ENCODE measurements at places on chromosomes 16 and 17. TPM values are rescaled to one million over a fixed set of nuclear protein-coding genes. Genes with fewer than 3 reads are reported as not detected.

- DNase-seq = no peak
Measured at GRCh38 chr16:20952139-20952920, 51.8 kb downstream of the LYRM1 start.

DNA sequence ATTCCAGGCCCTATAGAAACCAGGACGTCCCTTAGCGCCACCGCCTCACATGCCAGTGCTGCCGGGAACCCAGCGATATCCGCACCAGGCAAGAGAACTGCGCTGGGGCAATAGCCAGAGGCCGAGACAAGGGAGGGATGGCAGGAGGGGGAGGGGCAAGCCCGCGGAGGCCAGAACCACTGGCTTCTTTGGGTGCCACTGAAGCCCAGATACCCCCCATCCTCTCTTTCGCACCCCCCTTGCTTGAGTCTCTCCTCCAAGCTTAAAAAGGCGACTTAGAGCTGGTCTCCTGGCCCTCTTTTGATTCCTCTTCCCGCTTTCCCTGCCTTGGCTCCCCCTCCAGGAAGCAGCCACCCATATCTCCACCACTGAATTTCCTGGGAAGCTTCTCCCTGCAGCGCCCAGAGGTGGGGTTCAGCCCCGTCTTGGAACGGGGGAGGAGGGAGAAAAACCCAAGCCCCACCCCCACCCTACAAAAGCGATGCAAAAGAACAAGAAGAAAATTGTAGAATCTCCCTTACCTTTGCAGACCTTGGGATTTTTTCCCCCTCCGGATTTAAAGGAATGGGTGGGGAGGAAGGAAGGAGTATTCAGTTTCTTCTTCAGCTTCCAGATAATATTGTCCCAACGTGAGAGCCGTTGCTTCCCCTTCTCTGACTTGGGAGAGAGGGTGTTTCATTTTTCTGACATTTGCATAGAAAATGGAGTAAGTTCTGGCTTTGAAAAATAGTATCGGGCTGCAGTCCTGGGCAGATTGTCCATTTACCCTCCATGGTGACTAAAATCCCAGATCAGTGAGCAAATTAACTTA, 622 bp downstream of the HOXB6 start:
- DNase-seq = peak; percentile 78

DNA sequence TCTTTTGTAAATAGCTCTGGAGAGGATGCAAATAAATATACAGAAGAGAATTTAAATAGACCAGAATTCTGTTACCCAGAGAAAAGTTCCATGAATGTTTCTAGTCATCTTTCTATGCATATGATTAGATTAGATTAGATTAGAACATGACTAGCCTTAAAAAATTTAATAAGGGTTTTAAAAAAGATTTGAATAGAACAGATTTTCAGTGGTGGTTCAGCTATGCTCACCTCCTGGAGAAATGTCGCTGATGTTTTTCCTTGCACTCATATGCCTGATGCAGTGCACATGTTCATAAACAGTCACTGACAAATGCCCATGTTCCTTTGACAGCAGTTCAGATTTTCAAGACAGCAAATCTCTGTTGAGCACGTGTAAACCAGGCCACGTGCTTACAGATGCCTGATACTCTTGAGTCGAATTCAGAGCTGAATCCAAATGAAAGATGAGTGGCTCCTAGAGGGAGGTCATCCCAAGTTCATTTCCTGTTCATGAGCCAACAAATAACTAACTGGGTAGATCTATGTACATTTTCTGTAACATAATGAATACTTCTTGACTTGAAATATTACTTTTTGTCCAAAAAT, 19.9 kb upstream of the RAB11FIP4 start:
- DNase-seq = peak; percentile 54

DNA sequence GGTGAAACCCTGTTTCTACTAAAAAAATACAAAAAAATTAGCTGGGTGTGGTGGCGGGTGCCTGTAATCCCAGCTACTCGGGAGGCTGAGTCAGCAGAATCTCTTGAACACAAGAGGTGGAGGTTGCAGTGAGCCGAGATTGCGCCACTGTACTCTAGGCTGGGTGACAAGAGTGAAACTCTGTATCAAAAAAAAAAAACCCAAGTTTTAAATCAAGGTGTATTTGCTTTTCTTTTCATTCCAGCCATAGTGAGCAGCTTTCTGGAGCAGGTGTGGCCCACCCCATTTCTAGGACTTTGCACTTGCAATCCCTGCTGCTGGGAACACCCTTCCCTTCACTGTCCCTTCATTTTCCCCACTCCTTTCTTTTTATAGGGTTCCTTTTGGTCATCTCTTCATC, 28.8 kb downstream of the TMEM238L start:
- DNase-seq = no peak

DNA sequence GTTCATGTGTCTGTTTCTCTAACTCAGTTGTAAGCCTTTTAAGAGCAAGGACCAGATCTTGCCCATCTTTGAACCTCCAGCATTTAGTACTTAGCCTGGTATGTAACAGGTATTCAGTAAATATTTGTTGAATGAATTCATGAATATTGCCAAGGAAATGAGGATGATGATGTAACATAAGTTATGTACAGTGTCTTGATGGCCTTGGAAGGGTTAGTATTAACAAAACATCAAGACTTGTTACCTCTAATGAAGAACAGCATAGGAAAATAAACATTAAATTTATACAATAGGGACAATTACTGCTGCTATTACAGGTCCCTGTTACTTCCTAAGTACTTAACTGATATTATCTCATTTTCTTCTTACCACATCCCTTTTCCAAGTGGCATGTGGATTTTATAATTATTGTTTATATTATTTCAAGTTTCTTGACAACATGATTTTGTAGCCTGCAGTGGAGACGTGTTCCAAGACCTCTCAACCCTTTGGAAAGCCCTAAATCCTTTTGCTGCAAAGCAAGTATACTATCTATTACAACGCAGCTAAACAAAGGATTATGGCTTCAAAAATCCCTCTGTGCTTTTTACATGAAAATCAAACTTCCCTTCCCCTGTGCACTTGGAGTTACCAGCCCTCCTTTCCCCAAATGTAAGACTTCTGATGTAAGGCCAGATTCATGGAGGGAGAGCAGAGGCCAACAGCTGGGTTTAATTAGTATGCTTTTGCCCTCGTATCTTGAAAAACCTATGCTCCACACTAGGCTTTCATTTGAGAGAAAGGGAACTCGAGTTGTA, 77.4 kb upstream of the SMIM36 start:
- peak; percentile 52 for DNase-seq

GRCh38 chr17:539766-540165, 174.9 kb downstream of the VPS53 start:
- DNase-seq = no peak

- peak; percentile 19 for DNase-seq
Measured at GRCh38 chr17:18967916-18968315, 16.0 kb downstream of the SLC5A10 start.

GRCh38 chr17:2149934-2150333, 95.0 kb downstream of the HIC1 start:
- DNase-seq = no peak

GRCh38 chr17:42431758-42432161, 8.7 kb upstream of the CAVIN1 start:
- no peak for DNase-seq

DNA sequence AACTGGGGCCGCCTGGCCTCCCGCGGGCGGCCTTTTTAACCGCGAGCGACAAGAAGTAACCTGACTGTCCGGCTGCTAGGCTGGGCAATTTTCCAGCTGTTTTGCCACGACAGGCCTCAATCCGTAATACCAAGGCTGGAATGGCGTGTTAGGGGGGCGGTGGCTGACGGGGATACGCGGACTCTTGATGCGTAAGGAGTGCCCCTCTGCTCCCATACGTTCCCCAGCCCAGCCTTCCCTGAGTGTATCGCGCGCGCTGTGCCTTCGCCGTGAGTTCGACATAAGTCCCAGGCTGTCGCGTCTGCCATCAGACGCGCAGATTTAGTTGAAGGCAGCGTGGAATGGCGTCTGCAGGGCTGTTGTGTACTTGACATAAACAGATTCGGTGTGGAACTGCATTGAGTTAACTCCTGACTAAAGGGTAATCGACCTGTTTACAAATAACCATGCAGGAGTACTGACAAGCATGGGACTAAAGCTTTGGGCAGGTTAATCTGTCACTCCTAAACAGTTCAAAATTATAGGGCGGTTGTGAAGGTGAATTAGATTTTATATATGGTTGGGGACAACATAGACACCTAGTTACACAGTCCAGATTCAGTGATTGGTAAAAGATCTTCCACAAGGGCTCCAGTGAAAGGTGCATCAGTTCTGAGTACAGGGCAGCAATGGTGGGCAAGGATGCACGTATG, 16.6 kb upstream of the ERN1 start:
- peak; percentile 78 for DNase-seq

DNA sequence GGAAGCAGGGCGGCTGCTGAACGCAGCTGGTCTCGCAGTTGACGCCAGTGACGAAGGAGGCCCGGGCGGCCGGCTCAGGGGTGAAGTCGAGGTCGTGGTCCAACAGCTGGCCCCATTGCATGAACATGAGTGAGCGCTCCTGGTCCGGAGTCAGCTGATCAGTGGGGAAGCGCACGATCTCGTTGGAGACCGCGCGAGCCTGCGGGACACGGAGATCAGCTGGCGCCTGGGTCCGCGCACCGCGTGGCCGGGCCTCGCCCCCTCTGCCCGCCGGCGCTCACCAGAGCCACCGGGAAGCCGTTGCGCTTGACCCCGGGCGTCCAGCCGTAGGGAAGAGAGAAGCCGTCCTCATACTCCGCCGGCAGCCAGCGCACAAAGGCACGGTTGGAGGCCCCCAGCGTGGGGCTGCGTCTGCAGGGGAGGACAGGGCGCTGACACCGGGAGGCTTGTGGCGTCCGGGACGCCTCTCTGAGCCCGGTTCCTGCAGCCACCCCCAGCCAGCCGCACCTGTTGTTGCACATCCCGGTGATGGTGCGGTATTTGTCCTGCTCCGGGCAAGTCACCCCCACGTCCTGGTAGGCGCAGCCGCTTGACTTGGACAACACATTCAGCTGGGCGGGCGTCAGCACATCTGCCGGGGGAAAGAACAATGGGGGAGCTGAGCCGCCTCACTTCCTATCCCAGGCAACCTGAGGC, 1.6 kb downstream of the MPO start:
- peak; percentile 28 for DNase-seq

GRCh38 chr16:70472786-70473433, 18.5 kb downstream of the FCSK start:
- DNase-seq = no peak

GRCh38 chr16:75011634-75012307, 12.9 kb downstream of the ZNRF1 start:
- peak; percentile 87 for DNase-seq

DNA sequence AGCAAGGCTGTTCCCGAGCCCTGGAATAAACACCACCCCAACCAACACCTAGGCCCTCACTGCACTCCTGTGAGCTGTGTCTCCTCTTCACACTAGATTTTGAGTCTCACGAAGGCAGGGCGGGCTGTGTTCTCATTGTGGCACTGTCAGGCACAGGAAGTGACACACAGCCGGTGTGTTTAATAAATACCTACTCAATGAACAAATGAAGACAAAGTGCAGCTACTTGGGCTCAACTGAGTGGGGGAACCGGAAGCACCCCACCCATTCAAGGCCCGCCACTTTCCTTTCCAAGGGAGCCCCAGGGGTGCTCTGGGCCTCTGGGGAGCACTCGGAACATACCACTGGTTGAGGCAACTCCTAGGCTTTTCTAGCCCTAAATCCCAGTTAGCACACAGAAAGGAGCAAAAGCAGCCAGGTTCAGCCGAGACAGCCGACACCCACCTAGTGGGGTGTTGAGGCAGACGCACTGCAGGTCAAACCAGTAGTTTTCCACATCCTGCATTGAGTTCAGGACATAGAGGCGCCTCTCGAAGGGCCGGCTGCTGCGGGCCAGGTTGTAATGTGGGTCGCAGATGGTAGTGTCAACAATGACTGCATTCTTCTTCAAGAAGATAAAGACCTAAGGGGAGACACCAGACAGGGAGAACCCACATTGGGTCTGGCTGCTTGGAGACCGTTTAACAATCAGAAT, 57.7 kb downstream of the GTF3C1 start:
- DNase-seq = no peak

- peak; percentile 62 for DNase-seq
Measured at GRCh38 chr17:79027274-79027924, 3.4 kb downstream of the C1QTNF1 start.

The HCRT gene
- total RNA-seq = not detected

The GAS7 gene
- 18.1 TPM for total RNA-seq

The NGFR gene
- 10.1 TPM for total RNA-seq

The SDR42E1 gene
- 1.6 TPM for total RNA-seq

The CDH13 gene
- 65.6 TPM for total RNA-seq

The ITGAX gene
- total RNA-seq = not detected

The CMTM1 gene
- 6.0 TPM for total RNA-seq

The NPIPA2 gene
- total RNA-seq = 0.29 TPM
